ENCODE measurements at places on chromosomes 11 and 22.

DNA sequence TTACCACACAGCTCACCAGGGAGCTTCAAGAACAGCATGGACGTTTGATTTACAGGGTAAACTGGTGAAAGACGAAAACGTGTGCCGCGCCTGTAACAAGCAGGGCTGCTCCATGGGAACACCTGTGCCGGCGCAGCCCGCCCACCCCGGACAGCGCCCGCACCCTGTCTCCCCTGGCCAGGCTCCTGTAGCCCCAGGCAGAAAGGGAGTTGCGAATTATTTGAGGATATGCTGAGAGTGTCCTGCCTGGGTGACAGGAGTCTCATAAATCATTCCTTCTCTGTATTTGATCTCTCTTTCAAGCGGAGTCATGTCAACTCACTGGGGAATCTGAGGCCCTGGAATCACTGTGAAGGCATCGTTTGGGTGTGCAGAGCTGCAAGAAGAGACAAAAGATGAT is 804.3 kb downstream of the OPCML start:
- DNase-seq, result no peak

- DNase-seq, result no peak
These were observed 1.2 kb downstream of the ESRRA start for GRCh38 chr11:64306563-64306875.

DNA sequence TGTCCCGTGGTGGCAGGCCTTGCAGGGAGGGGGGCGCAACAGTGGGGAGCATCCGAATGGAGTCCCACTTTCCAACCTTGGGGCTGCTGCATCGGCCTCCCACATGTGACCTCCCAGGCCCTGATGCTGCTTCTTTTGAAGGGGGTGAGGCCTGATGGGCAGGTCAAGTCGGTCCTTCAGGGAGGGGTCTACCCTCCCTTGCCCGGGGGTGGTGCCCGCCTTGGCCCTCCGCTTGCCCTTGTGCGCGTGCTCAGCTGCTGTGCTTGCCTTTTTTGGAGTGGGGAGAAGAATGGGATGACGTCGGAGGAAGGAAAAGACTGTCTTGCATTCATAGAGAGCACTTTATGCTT is 66.9 kb downstream of the PRDM11 start:
- no peak for DNase-seq

GRCh38 chr11:75239531-75240290 is 863 bp upstream of the TPBGL start:
- no peak for DNase-seq

GRCh38 chr11:11229647-11230046 is 123.4 kb downstream of the CSNK2A3 start:
- no peak for DNase-seq

GRCh38 chr11:114193730-114194679 is 102.2 kb upstream of the NNMT start:
- no peak for DNase-seq

GRCh38 chr11:111937844-111938243 is 701 bp downstream of the DIXDC1 start:
- no peak for DNase-seq

GRCh38 chr22:49827853-49828598 is at the start of gene BRD1:
Gene BRD1 (minus strand): TSS chr22:49827873. CDS start chr22:49824317, 3,556 bp downstream.
- DNase-seq, result peak; percentile 65

- no peak for DNase-seq
These were observed 37.6 kb upstream of the TMEM135 start for GRCh38 chr11:86999859-87000753.

DNA sequence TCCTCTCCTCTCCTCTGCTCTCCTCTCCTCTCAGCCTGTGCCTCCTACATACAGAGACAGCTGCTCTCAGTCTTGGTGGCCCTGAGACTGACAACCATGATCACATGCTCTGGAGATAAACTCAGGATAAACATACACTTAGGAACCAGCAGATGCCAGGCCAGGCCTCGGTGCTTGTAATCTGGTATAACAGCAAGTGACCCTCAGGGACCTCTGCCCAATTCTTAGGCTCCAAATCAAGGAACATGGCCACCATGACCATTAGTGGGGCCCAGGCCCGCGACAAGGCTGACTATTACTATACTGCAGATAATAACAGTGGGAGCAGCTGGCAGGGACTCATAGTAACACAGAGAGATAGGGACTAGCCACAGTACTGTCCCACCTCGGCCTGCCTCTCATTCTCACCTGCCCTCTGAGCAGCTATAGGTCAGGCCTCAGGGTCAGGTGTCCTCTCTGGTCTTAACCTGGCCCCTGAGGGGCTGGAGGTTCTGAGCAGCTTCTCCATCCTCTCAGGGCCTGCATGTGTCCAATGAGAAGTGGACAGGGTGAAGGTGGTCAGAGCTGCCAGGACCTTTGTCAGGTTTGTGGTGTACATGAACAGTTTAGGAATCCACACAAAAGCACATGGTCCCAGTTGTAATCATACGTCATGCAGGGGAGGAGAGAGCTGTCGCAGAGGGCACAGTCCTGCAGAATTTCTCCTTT is 106.1 kb downstream of the GGTLC2 start:
- DNase-seq, result no peak

DNA sequence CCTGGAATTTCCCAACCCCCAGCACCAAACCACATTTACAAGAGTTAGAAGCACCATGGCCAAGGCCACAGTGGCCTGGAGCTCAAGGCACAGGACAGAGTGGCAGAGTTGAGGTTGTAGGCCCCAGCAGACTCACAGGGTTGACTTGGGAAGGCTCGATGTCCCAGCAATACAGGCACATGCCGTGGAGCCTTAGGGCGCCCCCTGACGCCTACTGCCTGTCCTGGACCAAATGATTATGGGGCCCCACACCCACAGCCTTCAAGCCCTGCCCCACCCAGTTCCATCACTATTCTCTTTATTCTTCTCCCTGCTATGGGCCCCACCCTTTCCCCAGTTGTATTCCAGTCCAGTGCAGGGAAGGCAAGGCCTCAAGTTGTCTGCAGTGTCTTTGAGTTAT is at the start of gene CCDC179:
Gene CCDC179 (minus strand): TSS at position 234 of the 400 bp plus-strand sequence. CDS start 53 bp downstream, at position 181.
- DNase-seq, result no peak

- DNase-seq, result no peak
These were observed 259.8 kb upstream of the ANO5 start for GRCh38 chr11:21933095-21933494.

GRCh38 chr11:121762820-121763219 is 310.1 kb upstream of the SORL1-AS1 start:
- no peak for DNase-seq

DNA sequence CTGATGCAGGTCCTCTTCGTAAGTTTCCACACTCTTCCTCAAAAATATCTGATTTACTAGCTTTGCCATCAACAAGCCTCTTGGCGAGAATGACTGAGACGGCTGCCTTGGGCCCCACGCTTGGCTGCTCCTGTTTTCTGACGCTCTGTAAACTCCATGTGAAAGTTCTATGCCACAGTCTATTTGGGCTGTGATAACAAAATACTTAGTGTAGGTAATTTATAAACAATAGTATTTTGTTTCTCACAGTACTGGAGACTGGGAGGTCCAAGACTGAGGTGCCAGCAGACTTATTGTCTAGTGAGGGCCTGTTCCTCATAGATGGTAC is 123.2 kb upstream of the SORL1-AS1 start:
- DNase-seq, result no peak

DNA sequence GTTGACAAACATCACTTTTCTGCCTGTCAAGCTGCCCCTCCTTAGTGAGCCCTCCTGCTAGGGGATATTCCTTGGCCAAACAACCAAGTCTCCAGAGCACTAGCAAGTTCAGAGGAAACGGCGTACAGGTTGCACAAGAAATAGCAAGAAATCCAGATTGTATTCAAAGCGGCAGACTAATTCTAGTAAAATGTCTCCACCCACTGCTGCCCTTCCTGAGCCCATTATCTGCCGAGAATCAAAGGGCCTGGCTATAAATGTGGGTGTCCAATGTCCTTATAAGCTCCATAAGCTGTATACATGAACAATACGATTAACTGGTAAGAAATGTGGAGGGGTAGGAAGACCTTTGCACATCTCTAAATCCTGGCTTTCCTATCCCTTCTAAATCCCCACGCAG is 44.0 kb upstream of the AKIP1 start:
- DNase-seq, result no peak

DNA sequence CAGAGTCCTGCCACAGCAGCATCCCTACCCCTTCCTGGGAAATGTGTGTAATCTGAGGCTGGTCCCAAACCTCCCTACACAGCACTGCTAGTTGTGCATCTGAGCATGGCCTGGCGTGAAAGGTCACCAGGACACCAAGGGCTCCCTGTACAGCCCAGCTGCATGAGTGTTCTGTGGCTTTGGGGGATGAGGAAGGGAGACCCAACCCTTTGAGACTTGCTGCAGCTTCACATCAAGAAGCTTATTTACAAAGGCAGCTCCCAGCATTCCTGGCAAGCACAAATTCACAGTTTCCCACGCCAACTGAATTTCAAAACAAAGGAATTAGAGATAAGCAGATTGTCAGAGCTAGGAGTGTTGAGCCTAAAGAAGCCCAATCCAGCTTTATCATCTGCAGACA is 32.2 kb downstream of the CSNK2A3 start:
- DNase-seq, result no peak

DNA sequence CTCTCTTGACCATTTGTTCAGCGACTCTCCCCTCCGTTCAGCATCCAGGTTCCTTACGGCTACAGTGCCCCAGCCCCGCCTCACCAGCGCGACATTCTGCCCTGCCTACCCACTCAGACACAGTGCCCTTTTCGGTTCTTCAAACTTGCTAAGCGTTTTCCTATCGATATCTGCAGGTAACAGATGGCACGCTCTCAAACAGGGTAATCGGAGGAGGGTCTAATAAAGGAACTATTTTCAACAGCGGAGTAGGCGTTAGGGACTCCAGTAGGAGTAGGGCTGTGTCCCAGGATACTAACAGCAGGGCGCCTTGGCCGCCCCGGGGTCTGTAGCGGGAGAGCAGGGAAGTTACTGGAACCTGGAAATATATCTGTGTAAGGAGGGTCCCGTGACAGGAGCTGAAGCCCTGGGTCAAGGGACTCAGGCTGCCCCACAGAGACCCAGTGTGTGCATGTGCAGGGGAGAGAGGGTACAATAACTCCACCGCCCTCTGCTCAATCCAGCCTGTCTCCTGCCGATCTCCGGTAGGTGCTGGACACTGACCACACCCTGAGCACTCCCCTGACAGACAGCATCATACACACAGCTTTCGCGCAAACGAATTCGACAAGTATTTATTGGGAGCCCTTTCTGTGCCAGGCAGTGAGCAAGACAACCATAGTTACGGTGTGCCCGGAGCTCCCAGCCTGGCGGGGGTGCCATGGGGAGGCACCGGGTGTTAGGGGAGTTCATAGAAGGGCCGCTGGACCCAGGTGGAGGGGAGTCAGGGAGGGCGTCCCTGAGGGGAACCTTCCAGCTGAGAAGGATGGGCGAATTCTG is 2.1 kb downstream of the KLHL35 start:
- DNase-seq, result no peak

DNA sequence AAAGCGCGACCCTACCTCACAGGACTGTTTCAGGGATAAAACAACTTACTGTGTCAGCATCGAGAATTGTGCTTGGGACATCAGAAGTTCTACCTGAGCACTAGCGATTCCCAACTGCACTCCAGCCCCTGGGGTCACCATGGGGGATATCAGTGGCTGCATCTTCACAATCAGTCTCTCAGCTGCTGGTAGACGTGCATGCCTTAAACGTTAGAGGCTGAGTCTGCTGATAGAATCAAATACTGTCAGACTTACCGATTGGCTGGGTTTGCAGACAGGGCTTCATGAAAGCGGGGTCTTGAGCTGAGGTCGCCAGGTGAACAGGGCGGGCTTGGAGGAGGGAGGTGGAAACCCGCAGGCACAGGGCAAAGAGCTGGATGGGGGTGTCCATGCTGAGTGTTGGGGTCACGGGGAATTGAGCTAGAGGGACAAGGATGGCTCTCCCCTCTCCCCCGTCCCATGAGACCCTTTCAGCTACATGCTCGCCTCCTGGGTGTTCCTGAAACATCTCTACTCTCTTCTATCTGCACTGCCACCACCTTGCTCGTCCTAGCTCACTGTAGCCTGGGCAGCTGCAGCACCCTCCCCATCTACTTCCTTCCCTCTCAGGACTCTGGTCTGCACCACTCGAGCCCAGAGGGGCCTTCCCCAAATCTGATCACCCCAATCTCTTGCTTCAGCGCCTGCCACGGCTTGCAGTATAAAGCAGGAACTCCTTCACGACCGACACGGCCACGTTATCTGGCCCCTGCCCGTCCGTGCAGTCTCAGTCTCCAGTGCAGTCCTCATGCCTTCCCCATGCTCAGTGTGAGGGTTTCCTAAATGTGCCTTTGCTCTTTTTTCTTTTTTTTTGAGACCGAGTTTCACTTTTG is 43.5 kb downstream of the ST14 start:
- no peak for DNase-seq

DNA sequence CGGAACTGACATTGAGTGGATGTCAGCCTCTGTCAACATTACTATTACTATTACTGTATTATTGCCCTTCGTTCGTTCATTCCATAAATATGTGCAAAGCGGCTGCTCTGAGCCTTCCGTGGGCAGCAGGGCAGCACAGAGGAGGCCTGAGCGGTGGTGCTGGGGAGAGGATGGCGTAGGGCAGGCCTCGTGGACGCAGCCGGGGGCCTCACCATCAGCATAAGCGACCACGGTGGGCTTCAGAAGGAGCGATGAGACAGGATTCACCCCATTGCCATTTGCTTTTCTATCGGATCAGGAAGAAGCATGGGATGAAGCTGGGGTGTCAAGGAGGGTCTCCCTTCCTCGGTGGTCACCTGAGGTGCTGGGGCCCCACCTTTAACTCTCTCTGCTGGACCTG is 22.7 kb downstream of the ANO1 start:
- DNase-seq, result no peak

DNA sequence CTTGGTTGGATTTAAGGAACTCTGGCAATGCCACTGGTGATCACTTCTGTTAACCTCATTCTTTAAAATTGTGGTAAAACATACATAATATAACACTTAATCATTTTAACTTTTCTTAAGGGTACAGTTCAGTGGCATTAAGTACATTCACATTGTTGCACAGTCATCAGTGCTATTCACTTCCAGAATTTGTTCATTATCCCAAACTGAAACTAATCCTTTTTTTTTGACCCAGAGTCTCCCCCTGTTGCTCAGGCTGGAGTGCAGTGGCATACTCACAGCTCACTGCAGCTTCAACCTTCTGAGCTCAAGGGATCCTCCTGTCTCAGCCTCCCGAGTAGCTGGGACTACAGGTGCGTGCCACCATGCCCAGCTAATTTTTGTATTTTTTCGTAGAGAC is 10.6 kb downstream of the ELF5 start:
- no peak for DNase-seq

GRCh38 chr11:77266766-77267165 is 34.7 kb downstream of the GDPD4 start:
- DNase-seq, result no peak

Data from CD4-positive, alpha-beta T cell treated with Interferon alpha-2 for 1 hour (primary cell).